IPS DF 6.9 (cell line): ENCODE measurements at places on chromosomes 5 and 9.

- DNase-seq: no peak
Observed at GRCh38 chr9:136093995-136094881, 851 bp downstream of the NACC2 start.

DNA sequence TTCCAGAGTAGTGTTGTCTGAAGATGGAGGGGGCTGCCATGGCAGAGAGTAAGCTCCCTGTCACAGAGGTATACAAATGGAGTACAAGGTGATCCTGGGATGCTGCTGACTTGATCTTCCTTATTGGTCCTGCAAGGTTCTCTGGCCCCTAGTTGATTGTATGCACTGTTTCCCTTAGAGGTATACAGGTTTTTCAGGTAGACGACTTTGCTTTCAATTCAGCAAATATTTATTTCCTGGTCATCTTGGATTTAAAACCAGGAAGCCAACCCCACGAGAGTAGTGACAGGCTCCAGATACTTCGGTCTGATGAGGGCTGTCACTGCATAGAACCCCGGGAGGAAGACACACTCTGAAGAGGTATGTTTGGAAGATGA lies 16.5 kb upstream of the TRIM14 start:
- DNase-seq: no peak

- no peak for DNase-seq
Observed at GRCh38 chr5:10583663-10584572, 20.0 kb downstream of the ANKRD33B start.

DNA sequence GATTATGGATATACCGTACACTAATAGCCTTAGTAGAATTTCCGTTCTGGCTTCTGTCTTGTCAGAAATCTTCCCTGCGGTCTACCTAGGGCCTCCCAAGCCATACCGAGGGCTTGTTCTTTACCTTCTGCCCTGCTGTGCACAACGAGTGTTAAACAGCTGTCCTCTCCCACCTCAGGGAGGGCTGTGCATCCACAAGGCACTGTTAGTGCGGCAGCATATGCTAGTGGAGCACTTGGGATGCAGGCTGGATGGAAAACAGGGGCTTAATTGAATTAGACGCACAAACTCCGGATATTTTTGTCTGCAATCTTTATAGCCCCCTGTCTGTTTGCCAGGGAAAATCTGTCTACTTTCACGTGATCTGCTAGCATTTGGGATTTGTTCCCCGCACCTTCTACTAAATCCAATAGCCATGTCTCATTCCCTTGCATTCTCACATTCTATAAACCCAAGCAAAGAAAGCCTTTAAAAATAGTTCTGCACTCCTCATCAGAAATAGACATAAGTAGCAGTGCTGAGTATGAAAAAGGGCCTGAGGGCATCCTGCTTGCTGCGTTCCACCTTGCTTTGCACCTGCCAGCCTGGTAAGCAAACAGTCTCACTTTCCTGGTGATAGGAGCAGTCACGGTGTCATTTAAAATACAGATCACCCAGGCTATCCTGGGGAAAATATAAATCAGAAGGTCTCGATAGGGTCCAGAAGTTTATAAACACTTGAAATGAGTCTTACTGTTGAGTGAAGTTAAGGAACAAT lies 382.6 kb downstream of the RASEF start:
- no peak for DNase-seq

GRCh38 chr9:95132366-95133324 lies 184.9 kb downstream of the FANCC start:
- no peak for DNase-seq

DNA sequence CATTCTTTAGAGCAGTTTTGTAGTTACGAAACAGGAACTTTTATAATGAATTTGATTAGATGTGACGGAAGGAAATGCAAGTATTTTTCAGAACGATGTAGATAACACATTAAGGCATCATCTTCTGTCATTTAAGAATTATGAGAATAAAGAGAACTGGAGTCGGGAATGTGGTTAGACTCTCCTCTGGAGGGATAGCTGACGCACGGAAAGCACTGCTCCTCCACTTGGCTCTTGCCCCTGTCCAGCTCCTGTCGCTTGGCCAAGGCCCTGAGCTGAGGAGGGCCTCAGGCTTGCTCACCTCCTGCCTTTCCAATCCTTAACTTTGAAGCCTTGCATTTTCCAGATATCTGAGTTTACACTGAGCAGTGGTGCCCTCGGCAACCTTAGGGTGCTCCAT lies 60.5 kb downstream of the MAP1B start:
- no peak for DNase-seq

DNA sequence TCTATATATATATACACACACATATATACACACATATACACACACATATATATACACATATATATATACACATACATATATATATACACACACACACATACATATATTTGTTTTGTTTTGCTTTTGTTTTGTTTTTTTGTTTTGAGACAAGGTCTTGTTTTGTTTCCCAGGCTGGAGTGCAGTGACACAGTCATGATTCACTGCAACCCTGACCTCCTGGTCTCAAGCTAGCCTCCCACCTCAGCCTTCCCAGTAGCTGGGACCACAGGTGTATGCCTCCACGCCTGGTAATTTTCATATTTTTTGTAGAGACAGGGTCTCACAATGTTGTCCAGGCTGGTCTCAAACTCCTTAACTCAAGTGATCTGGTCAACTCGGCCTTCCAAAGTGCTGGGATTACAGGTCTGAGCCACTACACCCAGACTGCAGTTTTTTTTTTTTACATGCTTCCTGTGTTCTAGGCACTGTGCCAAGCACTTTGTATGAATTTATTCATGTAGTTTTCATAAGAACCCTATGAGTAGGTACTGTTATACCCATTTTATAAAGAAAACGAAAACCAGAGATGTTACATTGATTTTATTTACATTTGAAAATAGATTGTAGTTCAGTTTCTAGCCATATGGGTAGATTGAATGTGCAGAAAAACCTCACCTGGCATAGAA lies 120.7 kb downstream of the PBX3 start:
- DNase-seq: no peak

DNA sequence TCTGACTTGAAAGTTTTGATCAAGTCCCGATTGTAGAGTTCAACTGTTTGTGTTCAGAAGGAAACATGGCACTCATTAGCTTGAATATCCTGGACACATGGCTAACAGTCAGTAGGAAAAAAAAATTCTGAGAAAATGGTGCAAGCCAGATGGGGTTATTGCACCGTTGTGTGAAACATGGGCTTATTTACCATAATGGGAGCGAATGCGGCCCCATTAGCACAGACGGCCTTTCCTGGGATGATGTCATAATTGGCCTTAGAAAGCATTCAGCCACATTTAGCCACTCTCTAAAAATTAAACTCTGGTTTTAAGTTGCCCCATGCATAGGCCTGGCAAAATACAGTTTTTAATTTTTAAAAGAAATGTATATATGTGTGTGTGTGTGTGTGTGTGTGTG lies 112.1 kb downstream of the IRX2 start:
- no peak for DNase-seq

DNA sequence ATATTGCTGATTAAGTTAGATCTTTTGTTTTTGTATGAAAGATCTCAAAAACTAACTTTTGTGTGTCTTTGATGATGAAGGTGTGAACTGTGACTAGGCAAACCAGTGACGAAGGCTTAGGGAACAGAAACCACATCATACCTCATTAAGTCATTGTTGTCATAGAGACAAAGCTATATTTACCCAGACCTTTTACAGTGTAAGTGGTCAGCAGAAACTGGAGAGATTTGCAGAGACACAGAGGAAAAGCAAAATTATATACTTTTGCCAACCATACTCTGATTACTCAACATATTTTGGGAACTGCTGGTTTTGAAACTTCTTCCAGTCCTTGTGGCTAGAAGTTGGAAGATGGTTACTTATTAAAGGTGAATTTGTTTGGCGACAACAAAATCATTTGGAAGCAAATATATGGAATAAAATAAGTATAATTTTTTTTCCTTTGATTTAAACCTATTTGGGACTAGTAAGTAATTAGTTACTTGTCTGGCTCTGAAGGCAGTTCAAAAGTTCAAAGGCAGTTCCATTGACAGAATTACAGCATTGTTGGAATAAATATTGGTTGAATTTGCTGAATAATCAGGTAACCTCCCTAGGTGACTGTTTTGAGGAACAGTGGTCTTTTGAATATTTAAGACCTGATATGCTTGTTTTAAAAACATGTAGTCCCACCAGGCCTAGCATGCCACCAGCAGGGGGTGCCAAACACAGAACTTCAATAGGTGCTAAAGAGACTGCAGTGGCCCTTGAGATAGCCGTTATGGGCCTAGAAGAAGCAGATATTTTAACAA lies 103.8 kb downstream of the RPS23 start:
- DNase-seq: peak; percentile 43

- no peak for DNase-seq
Observed at GRCh38 chr5:135203593-135204036, 169.6 kb upstream of the PITX1 start.
